Activated CD4-positive, alpha-beta T cell treated with anti-CD3 and anti-CD28 coated beads for 4 hours (primary cell): ENCODE measurements at places on chromosomes 1 and 21.

DNA sequence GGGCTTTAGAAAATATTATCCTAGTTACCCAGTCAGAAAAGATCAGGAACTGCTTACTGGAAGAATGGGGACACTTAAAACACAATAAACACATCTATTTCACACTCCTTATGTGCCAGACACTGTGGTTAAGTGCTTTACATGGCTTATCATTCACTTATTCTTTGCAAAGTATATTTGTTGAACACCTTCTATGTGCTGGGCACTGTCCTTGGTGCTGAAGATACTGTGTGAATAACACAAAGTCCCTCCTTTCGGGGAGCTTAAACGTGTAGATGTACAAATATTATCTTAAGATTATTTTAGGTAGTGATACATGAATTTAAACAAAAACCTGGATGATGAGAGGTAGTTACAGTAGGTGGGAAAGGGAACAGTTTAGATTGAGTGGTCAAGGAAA, 169.3 kb downstream of the ST6GALNAC5 start:
- DNase-seq, result no peak

DNA sequence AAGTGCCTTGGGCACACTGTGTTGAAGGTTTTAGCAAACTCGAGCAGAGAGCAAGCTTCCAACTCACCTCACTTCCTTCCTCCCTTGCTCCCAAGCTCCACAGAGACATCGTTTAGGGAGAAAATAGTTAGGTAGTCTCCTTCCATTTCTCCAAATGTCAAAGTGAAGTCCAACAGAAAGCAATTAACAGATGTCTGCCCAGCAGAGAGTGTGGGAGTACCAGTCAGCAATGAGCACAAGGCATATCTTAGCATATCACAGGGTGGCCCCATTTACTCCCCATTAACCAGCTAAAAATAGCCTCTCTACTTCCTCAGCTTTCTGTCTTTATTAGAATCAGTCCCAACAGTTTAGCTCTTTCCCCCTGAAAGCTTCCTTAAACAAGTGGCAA, 334.2 kb upstream of the CAMK1G start:
- no peak for DNase-seq

GRCh38 chr1:169588785-169589485, 2.7 kb upstream of the F5 start:
- peak; percentile 26 for DNase-seq

DNA sequence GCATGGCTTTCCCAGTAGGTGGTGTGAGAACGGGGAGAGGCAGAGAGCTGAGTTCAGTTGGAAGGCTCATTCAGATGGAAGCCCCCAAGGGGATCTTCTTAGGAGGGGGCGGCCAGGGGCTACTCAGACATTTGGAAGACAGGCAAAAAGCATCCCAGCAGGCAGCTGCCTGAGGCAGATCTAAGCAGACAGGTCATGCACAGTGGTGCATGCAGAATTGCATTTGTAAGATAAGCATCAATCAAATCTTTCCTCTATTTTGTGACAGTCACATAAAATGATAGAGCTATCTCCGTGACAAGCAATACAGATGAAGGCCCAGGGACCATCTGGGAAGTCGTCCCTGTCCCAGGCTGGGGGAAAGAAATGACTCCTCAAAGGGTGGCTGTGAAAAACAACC, 3.8 kb downstream of the RAB3B start:
- no peak for DNase-seq

GRCh38 chr1:158819461-158820443, 11.4 kb upstream of the MNDA start:
- DNase-seq, result peak; percentile 5

DNA sequence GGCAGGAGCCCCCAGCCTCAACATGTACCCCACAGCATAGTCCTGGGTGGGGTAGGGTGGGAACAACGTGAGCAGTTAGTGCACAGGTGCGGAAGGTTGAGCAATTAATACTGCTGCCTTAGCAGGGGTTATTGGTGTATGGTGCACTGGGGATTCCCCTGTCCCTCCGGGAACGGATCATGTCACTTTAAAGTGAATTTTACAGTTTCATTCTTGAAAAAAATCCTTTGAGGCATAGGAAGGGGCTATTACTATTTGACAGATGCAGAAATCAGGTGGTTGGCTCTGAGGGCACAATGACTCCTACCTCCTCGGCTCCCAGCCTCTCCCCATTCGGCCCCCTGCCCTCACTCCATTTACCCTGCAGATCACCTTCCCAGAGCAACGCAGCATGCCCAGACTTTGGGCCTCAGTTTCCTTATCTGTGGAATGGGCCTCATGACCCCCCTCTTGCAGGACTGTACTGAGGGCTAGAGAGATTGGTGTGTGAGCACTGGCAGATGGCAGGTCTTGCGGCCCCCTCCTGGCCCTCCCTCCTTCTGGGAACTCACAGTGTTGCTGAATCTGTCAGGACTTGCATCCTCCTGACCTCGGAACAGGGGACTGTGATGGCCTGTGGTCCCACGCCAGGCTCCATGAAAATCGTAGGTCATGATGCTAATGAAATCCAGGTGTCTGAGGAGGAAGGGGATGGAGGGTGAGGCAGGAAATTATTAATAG, 5.1 kb upstream of the MYBPH start:
- DNase-seq, result no peak

DNA sequence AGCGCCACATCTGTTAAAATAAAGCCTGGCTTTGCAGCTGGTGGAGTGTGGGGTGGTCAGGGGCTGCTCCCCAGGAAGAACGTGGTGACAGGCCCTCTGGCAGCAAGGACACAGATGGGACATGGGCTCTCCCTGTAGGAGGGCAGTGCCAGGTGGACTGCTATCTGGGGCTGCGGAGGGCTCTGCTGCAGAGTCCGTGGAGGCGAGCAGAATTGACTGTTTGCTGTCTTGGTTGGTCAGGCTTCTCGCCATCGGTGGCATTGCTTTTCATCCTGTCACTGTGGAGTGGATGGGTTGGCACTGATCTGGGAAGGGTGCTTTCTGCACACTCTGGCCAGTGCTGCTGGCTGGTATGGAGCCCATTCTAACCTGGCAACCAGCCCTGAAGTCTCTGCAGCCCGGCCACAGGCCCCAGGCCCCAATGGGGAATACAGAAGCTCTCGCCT, 103.0 kb downstream of the LAMC2 start:
- DNase-seq, result no peak

- no peak for DNase-seq
Measured at GRCh38 chr1:56655991-56656613, 11.0 kb downstream of the PRKAA2 start.

- no peak for DNase-seq
Measured at GRCh38 chr1:12457771-12458170, 160.2 kb downstream of the DHRS3 start.

DNA sequence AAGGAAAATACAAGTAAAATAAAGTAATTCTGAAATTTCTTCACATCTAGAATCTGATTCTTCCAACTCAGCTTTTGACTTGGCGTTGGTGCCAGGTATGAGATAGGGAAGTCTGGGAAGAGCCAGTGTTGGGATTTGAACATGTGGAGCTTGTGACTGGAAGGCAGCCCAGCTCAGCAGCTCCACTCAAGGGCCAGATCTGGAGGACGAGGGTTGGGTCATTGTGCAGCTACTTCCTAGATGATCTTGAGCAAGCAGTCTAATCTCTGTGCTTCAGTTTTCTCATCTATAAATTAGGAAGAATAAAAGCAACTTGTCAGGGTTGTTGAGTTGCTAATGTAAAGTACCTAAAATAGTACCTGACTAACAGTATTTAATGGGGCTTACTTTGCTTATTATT, 5.0 kb downstream of the ADARB1 start:
- no peak for DNase-seq

DNA sequence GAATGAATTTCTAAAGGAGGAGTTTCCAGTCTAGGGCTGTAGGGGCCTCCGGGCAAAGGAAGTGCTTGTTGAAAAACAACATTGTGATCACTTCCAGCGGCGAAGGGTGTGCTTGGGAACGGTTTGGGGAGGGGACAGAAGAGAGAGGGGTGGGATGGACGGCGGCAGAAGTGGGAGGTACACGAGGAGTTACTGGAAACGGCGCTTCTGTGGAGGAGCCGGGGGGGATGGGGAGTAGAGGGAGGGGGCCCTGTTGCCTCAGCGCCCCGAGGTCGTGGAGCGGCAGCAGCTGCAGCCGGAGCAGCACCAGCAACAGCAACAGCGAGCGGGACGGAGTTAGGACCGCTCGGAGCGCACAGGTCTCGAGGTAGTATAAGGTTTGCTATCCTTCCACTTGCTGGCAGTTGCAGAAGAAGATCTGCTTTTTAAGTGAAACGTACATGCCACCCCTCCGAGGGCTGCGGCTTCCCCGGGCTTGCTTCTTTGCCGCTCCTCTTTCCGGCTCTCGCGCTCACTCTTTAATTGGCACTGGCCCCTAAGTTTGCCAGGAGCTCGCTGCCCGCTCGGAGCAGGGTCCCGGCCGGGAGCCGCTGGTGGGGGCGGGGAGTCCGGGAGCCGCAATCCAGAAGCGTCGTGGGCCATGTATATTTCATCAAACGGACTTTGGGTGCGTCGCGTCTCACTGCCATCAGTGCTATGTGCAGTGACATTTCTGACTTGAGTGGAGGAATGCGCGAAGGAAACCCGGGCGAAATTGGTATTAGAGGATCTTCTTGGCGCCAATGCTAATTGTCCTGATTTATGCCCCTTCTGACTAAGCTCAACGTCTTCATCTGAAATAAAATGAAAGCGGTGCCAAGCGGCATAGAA, 771 bp upstream of the NTNG1 start:
- DNase-seq, result no peak
